NCI-H82 (cell line): ENCODE measurements at places on chromosomes 1 and 21.

DNA sequence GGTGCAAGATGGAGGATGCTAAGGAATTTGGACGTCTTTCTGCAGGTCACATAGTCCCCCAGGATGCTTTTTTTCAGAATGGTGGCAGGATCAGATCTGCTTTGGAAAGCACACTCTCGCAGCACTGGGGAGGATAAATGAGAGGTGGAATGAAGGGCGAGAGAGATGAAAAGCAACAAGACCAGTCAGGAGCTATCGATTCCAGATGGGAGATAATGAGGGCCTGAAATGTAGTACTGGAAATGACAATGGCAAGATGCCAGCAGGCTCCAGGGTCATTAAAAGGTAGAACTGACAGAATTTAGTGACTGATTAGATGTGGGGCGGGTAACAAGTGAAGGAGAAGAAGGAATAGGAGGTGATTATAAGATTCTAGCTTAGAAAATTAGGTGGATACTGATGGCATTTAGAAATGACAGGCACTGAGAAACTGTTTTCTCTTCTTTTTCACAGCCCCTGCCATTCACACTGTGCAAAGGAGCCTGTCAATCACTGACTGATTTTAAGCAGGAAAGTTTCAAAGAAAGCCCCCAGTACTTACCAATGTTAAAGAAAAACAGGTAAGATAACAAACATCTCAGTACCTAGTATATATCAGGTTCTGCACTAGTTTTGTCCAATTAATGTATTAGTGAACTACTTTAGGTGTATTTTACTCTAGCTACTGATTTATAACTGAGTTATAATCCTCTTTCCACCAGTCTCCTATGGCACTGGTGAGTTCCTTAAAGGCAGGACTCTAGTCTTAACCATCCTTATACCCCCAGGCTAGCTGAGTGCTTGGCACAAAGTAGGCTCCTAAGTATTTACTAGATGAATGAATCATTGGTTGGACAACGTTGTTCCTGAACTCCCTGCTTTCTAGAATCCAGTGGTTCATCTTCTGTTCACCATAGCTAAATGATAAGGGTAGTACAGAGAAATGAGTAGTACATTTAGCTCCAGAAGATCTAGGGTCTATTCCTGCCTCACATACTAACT is 9.2 kb downstream of the PIGM start:
- DNase-seq = peak; percentile 34

- DNase-seq = no peak
Measured at GRCh38 chr21:36964827-36965719, 1.4 kb downstream of the HLCS start.

DNA sequence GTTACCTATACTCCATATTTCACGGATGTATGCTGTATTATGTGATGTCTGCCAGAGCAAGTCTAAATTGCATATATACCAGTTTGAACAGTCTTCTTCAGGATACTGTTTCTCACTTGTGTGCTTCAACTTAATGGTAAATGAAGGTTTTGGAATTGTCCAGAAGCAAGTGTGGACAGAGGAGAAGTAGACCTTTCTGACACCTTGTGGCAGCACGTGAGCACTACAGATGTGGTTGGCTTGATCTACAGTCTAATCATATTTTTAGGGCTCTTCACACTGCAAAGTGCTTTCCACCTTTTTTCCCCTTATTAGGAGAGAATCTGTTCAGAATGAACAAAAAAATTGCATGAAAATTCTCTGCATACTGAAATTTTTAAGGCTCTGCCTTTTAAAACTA is 10.9 kb downstream of the MORC3 start:
- DNase-seq = peak; percentile 70

GRCh38 chr21:34878501-34878900 is 170.6 kb downstream of the RUNX1 start:
- no peak for DNase-seq

DNA sequence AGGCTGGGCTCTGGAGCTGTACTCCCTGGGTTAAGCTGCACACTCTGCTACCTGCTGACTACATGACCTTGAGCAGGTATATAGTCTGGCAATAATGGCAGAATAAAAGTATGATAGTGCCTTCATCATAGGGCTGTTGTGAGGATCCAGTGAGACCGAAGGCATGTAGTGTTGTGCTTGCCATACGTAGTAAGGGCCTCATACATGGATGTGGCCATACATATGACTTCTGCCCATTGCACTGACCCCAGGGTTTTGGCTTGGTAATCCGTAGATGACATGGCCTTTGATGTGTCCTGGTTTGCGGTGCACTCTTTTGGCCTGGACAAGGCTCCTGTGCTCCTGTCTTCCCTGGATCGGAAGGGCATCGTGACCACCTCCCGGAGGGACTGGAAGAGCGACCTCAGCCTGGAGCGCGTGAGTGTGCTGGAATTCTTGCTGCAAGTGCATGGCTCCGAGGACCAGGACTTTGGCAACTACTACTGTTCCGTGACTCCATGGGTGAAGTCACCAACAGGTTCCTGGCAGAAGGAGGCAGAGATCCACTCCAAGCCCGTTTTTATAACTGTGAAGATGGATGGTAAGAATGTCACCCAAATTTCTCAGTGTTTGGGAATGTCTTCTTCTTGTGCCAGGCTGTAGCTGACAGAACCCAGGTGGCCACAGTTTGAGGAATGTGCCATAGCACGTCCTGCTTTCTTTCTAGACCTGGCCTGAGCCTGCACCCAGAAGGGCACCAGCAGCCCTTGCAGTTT is 17.0 kb upstream of the CD101 start:
- no peak for DNase-seq

DNA sequence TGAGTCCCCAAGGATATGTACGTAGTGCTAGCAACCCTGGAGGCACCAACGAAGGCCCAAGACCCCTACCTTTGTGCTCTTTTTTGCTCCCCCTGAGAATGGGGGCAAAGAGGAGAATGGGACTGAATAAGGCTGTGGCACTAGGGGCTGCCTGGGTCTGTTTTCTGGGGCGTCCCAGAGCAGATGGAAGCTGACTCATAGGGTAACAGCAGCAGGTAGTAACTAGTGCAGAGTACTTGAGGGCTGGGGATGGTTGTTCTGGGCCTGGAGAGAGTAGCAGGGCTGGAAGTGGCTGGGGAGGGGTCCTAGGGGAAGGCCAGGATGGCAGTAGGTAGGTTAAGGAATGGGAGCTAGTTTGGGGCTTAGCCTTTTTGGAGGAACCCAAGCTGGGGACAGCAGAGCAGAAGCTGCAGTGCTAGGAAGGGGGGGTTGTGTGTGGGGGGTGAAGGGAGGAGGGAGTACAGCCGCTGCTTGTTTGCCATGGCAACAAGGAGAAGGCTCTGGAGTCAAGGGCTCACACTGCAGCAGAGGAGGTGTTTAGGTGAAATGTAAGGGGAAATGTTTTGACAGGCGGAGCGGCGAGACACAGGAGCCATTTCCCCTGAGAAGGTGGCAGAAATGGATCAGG is 1.8 kb downstream of the NCDN start:
- DNase-seq = no peak

GRCh38 chr1:1212780-1213344 is 1.1 kb downstream of the TNFRSF4 start:
- no peak for DNase-seq

DNA sequence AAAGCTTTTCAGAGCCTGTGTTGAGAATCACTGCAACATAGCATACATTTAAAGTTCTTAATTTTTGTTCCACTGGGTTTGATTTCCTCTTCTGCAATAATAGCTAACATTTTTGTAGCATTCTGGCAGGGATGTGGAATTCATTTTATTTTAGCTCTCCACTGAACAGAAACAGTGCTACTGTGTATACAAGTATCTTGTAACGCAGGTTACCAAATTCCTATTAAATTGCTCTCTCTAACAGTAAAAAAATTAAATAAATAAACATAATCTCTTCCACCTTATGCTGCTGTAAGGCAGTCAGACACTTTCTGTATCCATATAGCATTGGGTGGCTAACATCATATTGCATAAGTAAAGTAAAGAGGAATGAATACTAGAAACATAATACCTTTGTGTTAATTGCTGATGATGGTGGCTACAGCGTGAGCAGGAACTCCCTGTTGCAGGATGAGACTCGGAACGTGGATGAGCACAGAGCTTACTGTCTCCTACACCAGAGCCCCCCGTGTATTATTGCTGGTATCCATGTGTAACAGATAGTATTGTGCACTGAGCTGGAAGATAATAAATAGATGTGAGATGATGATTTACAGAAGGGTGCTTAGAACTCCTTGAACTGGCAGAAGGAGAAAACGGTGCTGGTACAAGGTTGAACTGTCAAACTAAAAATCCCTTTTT is 276.9 kb upstream of the SNX7 start:
- DNase-seq = peak; percentile 11

DNA sequence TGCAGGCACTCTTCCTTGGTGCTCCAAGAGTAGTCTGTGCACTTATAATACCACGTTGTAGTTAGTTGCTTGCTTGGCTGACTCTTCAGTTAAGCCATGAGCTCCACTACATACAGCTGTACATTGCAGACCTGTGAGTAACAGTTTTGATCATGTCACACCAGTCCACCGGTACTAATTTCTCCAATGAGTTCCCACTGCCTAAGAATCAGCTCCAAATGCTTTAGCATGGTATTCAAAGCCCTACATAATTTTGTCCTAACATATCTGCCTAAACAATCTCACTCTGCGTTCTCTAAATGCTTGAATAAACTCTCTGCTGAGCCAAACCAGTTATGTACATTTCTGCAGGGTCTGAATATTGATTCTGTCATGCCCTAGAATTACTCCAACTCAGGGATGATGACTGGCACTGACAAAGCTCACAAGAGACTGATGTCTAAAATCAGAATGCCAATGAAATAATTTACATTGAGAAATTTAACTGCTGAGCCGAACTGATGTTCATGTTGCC is 200.7 kb downstream of the LHX8 start:
- no peak for DNase-seq

GRCh38 chr1:24233684-24234600 is 46.9 kb upstream of the IFNLR1 start:
- no peak for DNase-seq

GRCh38 chr1:168365719-168366479 is 85.2 kb downstream of the TBX19 start:
- peak; percentile 26 for DNase-seq

DNA sequence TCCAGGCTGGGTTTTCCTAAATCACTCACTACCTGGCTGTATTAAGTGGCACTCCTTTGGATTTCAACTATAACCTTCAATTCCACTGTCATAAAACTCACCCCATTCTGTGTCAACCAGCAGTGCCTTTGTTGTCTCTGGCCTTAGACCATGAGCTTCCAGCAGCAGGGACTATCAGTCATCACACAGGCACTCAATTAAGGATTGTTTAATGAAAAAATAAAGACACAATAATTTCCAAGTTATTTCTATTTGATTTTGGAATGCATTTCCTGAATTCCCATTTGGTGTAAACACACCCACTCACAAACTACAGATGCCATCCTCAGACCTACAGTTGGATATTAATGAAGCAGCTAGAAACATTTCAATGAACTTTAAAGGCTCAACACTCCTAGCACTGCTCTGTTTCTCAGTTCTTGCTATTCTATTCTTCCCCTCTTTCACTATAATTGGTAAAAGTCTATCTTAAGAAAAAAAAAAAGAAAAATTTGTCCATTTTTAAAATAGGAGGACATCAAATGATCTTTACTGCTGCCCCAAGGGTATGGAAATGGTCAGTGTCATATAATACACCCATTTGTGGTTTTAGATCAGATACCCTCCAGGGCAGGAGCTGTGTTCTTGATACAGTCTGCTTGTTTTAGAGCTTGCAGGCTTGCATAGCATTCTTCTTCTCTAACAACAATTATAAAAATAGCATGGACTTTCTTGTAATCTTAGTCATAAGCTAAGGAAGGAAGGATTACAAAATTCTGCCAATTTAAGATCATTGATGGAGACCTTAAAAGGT is 156.4 kb downstream of the PTGER3 start:
- DNase-seq = no peak

DNA sequence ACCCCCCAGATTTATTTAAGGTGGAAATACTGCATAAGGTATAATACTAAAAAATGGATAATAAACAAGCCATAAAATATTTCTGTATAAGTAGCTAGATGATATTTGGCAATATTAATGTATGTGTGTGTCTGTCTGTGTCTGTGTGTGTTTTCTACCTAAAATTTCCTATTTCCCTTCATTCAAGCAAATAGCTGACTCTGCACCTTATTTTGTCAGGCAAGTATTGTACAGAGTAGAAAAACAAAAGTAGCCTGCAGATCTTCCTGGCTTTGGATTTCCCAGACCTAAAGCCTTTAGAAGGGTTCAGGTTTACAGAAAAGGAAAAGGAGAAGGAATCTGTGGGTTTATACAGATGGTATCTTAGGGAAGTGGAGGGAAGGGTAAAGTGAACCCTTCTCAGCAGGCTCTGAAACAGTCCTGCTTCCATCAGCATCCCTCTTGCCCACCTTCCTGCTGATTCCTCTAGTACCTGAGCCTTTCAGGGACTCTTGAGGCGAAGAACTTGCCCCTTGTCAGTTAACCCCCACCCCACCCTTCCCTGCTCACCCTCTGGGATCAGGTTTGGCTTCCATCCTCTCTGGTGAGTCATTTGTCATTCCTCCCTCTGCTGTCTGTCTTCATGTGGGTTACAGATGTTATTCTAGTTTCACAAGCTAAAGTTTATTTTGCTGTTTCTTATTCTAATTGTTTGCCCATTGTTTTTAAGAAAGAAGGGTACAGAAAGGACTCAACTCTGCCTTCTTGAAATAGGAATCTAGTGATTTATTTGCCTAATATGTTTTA is 21.7 kb upstream of the RGS16 start:
- DNase-seq = peak; percentile 13

DNA sequence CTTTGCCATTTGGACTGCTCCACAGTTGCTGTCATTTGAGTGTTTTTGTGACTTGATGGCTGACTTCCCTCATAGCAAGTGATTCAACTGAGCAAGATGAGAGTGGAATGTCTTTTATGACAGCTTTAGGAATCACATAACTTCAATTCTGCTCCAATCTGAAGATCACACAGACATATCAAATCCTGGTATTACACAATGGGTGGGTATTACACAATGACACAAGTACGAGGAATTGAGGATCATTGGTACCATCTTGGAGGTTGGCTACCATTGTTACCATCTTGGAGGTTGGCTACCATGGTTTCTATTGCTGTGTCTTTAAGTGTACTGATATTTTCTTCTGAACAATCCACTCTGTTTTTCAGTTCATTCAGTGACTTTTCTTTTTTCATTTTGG is 8.5 kb upstream of the TSHB start:
- no peak for DNase-seq

- DNase-seq = no peak
Measured at GRCh38 chr1:184840596-184840995, 85.9 kb upstream of the EDEM3 start.
